Omental fat pad (tissue), 4 donors: ENCODE measurements at places on chromosomes 4 and X. TPM values are rescaled to one million over a fixed set of nuclear protein-coding genes. Genes with fewer than 3 reads are reported as not detected.

GRCh38 chr4:121358473-121358872, 22.3 kb downstream of the QRFPR start:
- DNase-seq: no peak

GRCh38 chr4:8832113-8832915, 39.3 kb downstream of the HMX1 start:
- no peak for DNase-seq

MAGEA2 gene
- total RNA-seq: not detected

GRCh38 chr4:163764569-163764968, 270.1 kb downstream of the TMA16 start:
- no peak for DNase-seq

ATP2B3 gene
- not detected for total RNA-seq

DNA sequence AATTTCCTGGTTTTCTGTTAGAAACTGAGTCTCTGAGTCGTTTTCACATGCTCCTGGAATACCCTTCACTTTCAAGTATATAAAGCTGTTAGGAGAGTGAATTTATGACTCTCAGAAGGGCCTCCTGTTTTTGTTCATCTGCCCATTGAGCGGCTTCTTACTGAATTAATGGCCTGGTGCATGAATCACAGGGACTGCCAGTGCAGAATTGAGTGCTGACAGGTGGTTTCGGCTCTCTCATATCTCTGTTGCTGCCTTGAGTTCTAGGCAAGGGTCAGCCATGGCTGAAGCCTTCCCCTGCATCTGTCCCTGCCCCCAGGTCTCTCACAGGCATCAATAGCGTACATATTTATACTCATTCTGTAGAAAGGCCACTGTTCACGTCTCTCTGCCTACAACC, 22.7 kb upstream of the SEPSECS start:
- no peak for DNase-seq

DNA sequence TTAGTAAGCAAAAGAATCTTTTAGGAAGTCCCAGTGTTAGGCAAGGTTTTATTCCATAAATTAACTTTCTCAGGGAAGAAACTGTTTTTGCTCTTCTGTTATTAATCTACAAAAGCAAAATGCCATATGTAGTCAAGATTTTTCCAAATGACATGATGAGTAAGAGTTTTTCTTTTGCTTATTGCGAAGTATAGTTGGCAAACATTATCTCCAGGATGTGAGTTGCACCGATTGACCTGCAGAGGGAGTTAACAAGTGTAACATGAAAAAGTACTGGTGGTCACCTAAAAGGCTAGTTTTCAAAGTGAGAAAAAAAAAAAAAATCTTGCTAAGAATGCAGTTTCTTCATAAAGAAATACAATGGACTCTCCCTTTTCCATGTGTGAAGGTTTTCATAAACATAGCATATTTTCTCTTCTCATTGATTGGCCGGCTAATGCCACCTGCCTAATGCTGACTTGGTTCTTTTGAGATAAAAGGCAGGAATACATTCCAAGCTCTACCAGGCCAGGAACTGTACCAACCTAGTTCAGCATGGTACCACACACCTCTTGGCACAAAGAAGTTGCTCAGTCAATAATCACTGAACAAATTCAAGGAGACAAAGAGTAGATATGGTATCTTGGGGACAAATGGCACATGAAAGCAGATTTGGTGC, 100.2 kb downstream of the LNX1 start:
- no peak for DNase-seq
